Right renal cortex interstitium (tissue), 3 donors: ENCODE measurements at places on chromosomes 7 and 10.

DNA sequence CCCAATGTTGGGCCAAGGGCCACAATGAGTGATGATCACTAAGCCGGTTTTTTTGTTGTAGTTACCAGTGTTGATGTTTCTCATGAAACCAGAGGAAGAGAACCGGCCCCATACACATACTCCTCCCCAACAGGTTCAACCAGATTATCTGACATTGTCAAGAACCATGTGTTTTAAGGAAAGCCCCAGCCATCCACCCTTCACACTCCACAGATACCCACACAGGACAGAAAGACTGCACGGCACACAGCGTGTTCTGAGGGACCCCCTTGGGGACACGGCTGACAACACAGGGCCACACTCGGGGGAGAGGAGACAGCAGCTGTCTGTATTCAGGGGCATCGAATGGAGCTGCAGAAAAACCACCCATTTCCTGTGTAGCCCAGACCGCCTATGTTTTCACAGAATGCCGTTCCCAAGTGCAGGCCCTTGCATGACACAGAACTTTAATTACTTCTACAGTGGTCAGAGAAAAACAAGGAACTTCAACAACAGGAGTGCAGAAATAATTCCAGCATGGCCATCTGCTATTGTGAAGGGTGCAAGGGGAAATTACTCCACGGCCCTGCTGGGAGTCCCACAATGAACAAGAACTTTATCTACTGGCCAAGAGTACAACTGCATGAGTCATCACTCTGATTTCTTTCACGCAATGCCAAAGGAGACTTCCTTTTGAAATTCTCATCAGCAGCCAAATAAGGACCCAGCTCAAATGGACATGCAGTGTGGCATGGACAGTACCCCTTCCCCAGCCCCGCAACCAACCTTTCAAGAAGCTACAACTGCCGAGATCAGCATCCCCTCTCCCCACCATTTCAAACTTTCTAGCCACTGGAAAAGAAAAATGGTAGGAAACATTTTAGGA, 2.3 kb downstream of the KLF6 start:
- DNase-seq = no peak

DNA sequence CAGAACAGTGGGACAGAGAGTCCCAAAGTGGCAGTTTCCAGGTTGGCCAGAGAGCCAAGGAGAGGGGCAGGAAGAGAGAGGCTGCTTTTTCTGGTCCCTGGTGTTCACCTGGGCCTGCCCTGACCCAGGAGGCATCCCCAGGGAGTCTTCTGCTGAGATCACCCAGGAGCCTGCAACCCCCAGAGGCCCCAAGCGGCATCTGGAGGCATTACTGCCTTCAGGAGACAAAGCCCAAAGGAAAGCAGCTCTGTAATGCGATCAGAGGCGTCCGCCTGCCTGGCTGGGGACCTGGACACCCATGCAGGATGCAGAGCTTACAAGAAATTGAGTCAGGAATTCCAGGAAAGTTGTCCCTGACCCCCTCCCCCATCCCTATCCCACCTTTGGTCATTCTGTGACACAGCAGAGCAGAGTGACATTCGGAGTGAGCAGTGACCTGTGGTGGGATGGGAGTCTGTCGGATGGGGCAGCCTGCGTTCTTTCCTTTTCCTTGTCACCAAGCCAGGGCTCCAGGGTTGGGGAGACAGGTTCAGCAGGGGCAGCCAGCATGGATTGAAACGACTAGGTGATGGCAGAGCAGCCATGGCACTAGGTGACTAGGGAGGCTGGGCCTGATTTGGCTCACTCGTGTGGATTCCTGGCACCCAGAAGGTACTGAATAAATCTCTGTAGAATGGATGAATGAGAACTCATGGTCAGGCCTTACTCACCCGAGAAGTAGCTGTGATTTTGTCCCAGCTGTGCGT, 10.4 kb downstream of the UNC5B start:
- no peak for DNase-seq

- DNase-seq = no peak
Observed at GRCh38 chr7:8131694-8132605, 130.0 kb downstream of the ICA1 start.

- no peak for DNase-seq
Observed at GRCh38 chr7:116671681-116672595, at the start of gene MET. Gene MET (plus strand): TSS chr7:116672196. CDS start chr7:116699085, 26,889 bp downstream.

GRCh38 chr7:36109013-36109627, 43.9 kb upstream of the EEPD1 start:
- no peak for DNase-seq

DNA sequence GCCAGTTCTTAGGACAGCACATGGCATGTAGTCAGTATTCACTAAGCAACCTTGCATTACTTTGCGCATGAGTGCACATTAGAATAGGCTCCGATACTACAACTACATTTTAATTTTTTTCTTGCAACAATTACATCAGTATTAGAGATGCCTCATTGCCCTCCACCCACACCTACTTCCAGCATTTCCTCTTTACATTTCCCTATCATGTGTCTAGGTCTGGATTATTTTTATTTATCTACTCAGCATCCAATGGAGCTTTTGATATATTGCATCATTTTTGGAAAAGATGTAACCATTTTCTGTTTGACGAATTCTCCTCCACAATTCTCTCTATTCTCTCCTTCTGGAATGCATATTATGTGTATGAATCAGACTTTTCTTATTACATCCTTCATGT, 258.2 kb upstream of the GLI3 start:
- DNase-seq = no peak

GRCh38 chr10:21715531-21716195, 181.6 kb downstream of the MLLT10 start:
- DNase-seq = no peak

GRCh38 chr7:45685619-45686240, 111.6 kb downstream of the ADCY1 start:
- no peak for DNase-seq

- DNase-seq = no peak
Observed at GRCh38 chr10:59876695-59877094, 29.7 kb downstream of the CCDC6 start.

GRCh38 chr10:22022257-22023032, 18.9 kb upstream of the DNAJC1 start:
- DNase-seq = peak; percentile 23

- DNase-seq = no peak
Observed at GRCh38 chr7:33685981-33686683, 219.2 kb upstream of the BMPER start.

DNA sequence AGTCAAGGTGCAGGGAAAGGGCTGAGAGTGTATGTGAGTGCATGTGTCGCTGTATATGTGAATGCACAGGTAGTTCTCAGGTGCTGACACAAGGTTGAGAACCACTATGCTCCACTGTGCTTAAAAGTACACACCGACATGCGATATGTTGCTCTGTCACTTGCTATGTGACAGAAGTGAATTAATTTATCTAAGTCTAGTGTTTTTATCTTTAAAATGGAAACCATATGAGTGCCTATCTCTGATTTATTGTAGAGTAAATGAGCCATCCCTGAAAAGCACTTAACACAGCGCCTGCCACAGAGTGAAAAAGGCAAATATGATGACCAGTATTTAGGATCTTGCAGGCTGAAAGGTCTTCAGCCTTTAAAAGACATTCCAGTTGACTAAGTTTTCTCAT, 4.9 kb downstream of the SLC35B4 start:
- no peak for DNase-seq

DNA sequence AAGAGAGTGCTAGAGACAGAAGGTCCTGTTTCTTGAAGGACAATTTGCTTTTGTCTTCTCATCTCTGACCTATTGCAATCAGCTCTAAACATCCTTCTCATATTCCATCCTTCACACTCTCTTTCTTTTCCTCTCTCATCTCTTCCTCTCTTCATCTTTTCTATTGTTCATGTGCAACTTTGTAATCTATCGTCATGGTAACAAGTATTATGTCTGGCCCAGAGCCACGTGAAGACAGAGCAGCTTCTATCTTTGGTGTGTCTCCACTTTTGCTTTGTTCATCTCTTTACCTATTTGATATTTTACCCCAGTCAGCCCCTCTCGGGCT, 104.9 kb upstream of the ABCB5 start:
- DNase-seq = no peak

GRCh38 chr10:4048236-4048864, 263.3 kb upstream of the KLF6 start:
- no peak for DNase-seq

GRCh38 chr7:23709081-23709750, 803 bp upstream of the STK31 start:
- DNase-seq = no peak
